ENCODE measurements at places on chromosomes 4 and X.
A peak's percentile ranks its signal among the peaks of the same experiment; 100 is the strongest.

DNA sequence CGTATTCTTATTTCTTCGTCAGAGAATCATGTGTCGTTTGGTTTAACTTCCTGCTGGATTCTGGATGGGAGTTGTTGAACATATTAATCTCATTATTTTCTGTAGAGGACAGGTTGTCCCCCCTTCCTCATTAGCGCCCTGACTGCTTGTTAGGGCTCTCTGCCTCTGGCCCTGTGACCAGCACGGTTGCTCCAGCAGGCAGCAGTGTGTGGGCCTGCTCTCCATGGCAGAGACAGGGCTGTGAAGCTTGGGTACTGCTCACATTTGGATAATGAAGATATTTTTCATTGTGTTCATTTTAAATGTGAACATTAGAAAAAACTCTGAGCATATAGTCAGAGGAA, 102.7 kb downstream of the KLHL8 start:
- DNase-seq: no peak

GRCh38 chr4:13087041-13087440, 397.1 kb downstream of the RAB28 start:
- DNase-seq: no peak

DNA sequence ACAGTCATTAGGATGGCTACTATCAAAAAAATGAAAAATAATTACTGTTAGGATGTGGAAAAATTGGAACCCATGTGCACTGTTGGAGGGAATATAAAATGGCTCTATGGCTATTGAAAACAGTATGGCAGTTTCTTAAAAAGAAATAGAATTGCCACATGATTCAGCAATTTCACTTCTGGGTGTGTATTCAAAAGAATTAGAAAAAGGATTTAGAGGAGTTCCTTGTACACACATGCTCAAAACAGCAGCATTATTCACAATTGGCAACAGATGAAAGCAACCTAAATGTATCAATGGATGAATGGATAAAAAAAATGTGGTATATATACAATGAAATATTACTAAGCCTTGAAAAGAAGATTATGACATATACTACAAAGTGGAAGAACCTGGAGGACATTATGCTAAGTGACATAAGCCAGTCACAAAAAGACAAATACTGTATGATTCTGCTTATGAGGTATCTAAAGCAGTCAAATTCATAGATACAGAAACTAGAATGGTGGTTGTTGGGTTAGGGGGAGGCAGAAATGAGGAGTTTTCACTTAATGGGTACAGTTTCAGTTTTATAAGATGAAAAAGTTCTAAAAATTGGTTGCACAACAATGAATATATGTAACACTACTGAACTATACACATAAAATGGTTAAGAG, 123.2 kb downstream of the ELOVL6 start:
- DNase-seq: no peak

GRCh38 chrX:129808158-129808828, 28.5 kb downstream of the SASH3 start:
- DNase-seq: no peak

- DNase-seq: no peak
Measured at GRCh38 chrX:107741404-107741790, 34.2 kb downstream of the TSC22D3 start.

- no peak for DNase-seq
Measured at GRCh38 chrX:130615941-130616340, 214.2 kb downstream of the RBMX2 start.

DNA sequence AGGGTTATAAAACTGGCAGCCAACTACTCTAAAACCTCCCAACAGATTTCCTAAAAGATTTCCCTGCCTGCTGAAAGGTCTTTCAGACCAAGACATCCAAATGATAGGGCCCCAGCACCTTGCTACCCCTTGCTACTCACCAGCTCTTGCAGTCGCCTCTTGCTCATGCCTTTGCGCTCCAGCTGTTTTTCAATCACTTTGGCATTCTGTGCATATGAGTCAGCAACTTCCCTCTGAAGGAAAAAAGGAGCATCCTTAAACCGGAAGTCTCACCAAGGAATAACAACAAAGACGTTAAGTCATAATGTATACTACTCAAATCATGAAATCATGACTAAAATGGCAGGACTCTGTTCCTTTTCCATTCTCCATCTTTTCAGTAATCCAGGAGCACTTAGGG, 24.0 kb downstream of the STEEP1 start:
- peak; percentile 84 for DNase-seq

GRCh38 chr4:1029529-1029928, 18.1 kb downstream of the FGFRL1 start:
- no peak for DNase-seq

- peak; percentile 4 for DNase-seq
Measured at GRCh38 chr4:24582235-24582832, 2.0 kb downstream of the DHX15 start.

DNA sequence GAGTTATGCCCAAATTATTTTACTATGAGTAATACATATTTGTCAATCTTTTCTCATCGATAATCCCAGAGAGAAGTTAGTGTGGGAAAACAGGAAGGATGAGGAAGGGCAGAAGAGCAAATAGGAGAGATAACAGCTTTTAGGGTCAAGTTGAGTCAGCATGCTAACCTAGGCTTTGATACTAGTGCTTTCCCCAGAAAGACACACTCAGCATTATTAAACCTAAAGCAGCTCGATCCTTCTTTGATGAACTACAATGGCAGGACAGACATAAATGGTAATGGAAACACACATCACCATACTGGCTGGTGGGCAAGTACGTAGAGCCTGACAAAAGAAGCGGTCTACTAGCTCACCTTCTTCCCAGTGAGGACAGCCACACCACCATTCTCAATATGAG, 20.5 kb downstream of the AIFM1 start:
- no peak for DNase-seq

DNA sequence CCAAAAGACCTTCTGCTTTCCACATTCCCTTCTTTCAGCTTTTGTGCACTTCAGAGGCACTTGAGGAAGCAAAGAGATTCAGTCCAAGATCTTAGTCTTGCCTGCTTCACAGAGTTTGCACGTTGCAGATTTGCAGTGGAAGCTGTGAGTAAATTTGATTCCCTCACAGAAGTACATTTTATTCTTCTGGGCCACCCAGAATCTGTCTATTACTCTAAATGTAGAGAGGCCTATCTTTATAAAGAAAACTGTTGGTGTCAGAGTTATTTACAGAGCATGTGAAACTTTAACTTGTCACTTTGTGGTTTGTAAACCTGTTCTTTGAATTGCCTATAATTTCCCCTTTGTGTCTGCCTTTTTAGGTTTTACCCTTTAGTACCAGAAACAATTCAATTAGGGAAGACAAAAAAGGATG, 15.5 kb downstream of the SPRY1 start:
- DNase-seq: no peak

- DNase-seq: no peak
Measured at GRCh38 chr4:101135371-101136010, 211.8 kb downstream of the PPP3CA start.

- DNase-seq: no peak
Measured at GRCh38 chr4:86400216-86400615, 40.4 kb upstream of the MAPK10 start.

DNA sequence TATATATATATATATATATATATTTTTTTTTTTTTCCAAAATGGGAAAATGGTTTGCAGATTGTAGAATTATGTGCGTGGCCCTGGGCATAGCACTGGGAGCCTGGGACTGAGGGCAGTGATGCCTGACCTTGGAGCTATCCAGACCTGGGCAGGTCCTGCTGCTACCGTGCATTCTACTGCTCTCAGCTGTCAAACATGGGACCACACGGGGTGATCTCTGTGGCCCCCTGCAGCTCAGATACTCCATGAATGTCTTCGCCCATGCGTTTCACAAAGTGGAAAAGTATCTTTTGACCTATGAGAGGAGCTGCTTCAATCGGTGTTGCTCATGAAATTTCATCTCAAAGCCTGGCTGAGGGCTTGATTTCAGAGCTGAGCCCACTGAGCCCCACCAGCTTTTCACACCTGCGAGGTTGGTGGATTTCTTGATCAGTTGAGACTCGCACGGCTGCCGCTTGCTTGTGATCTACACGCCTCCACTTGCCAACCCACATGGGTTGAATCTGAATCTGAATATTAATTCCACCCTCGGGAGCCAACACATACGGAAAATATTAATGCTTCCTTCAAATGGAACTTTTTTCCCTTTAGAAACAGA, 35.7 kb downstream of the ING2 start:
- DNase-seq: no peak

DNA sequence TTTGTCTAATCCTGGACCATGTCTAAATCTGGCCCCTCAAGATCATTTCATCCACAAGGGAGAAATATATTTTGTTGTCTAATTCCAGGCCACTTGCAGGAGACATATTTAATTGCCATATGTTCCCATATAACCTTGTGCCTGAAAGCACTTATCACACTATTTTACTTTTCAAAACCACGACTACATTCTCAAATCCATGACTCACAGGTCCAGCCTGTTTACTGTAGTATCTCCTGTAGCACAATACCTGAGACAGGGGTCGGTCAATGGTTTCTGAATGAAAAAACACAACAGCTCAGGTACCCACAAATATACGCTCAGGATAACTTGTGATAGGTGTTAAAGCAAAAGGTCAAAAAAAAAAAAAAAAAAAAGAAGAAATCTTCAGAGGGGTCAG, 60.9 kb downstream of the SEC24D start:
- no peak for DNase-seq

DNA sequence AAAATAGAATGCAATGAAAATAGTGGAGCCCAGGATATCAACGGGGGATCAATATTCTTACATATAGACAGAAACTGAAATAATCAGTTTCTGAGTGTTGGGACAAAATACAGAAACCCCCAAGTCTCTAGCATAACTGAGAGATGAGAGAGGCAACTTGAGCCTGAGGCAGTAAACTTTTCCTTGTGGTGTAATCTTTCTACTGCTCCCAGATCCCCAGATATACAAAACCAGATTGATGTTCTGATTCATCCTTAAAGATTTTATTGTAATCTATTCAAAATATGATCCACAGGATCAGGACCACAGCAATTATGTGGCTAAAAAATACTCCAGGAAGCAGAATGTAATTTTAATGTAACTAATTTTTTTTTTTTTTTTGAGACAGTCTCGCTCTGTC, 2282.6 kb downstream of the ARAP2 start:
- DNase-seq: no peak

- DNase-seq: no peak
Measured at GRCh38 chr4:189845145-189845846, 95.4 kb upstream of the FRG1 start.

- no peak for DNase-seq
Measured at GRCh38 chr4:46146993-46147392, 23.1 kb upstream of the GABRG1 start.

- DNase-seq: no peak
Measured at GRCh38 chr4:8338351-8338961, 68.9 kb downstream of the HTRA3 start.

DNA sequence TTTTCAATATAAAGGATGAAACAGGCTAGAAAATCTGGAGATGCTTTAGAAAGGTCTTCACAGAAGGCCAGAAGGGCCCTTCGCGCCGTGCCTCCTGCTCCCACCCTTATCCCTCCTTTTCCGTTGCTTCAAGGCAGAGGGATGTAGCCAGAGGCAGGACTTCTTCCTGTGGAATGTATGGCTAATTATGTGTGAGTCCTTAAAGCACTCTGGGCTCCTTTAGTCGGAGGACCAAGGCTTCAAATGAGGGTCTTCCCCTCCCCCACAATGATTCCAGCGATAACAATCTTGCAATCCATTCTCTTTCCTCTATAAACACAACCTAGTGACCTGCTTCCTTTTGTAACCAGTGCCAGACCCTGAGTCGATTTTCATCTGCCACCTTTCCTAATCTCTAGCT, 103.5 kb downstream of the GPC3 start:
- no peak for DNase-seq

Measured in lung microvascular endothelial cell (primary cell).